ENCODE measurements at places on chromosomes 4 and X.

DNA sequence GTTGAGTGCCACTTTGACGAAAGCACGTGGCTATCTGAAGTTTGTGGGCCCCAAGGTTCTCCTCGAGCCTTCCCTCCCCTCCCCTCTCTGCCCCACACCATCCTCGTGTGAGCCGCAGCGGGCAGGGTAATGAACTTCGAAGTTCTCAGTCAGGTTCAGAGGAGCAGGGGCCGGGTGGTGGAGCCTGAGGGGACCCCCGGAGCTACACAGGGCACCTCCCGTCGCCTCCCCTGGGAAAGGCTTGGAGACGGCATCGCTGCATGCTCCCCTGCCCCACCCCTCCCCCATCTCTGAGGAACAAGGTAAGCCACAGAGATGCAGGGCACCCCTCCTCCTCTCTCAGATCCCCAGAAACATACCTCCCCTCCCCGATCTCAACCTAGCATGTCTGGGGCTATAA is 2.8 kb upstream of the NKX1-1 start:
- DNase-seq: no peak

DNA sequence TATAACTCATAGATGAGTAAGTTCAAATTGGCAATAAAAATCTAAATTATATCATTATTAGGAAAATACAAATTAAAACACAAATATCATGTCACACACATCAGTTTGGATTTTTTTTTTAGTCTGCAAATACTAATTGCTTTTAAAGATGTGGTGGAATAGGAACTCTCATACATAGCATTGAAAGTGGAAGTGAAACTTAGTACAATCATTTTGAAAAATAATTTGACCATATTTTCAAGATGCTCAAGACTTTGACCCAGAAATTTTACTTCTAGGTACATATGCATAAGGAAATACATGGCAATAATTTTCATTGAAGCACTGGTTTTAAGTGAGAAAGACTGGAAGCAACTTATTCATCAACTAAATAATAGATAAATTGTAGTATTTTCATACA is 147.5 kb upstream of the SMIM31 start:
- no peak for DNase-seq

DNA sequence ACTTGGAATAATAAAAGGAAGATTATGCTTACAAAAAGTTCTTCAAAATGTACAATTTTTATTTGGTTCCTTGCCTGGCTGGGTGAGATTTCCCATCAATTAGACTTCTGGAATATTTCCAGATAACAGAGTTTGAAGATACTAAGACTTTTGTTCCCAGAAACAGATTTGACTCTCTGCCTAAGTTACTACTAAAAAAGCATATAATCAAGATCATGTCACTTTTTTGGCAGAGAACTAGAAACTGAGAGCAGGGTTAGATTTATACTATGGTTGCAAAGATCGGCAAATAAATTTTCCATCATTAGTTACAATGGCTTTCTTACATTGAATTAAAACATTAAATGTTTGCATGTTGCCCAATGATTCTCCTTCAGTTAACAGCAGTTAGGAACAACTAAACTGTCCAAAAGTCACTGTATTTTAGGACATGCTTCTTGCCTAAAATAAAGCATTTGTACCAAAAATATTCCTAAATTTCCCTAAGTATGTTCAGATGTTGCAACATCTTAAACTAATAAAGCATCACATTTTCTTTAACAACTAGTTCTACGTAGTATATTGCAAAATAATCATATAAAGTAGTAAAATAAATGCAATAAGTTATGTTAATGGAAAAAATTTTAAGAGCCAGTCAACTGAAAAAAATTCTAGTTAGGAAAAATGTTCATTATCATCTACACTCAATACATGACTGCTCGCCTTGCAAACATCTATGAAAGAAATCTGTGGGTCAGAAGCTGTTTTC is 73.0 kb downstream of the SEC24D start:
- peak; percentile 65 for DNase-seq

GRCh38 chr4:67332627-67333026 is 212.7 kb downstream of the CENPC start:
- no peak for DNase-seq

DNA sequence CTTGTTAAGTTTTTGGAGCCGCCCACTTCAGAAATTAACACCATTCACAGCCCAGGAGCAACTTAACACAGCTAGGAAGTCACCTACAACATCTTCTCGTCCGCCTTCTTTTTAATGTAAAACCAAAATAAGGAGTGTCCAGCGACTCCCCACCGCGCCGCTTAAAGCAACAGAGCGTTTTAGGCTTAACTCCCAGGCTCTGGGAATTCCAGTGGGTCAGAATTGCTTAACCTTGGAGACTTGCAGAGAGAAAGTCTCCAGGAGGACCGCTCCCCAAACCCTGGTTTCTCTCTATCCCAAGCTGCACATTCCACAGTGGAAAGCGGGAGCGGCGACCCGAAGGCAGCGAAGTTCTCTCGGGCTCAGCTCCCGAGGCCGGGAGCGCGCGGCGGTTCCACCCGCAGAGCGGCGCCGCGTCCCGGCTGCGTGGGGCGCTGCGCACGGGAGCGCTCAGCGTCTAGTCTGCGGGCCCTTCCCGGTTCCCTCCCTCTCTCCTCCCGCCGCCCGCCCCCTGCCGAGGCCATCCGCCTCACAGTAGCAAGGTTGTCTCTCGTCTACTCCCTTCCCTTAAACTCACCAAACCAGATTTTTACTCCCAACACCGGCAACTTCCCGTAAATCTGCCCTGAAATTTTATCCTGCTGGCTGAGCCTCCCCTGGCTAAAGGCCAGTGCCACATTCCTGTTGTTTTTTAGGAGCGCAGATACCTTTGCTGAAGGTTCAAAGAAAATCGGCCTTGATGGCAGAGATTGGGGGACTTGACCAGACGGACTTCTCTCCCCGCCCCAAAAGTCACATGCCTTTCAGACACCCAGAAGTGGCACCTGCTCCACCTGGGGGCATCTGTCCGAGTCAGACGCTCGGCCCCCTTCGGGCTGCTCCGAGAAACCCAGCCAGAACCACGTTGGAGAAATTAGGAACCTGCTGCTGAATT is at the start of gene RBM47:
TSS of gene RBM47 (minus strand) at position 464 of the 934 bp plus-strand sequence. CDS start 190,971 bp downstream, outside the sequence.
- peak; percentile 86 for DNase-seq

GRCh38 chrX:12611471-12611870 is 179.7 kb upstream of the PRPS2 start:
- no peak for DNase-seq

GRCh38 chr4:87835197-87835596 is 2.4 kb downstream of the MEPE start:
- no peak for DNase-seq

GRCh38 chr4:71126719-71127118 is 133.3 kb downstream of the DCK start:
- DNase-seq: peak; percentile 56

DNA sequence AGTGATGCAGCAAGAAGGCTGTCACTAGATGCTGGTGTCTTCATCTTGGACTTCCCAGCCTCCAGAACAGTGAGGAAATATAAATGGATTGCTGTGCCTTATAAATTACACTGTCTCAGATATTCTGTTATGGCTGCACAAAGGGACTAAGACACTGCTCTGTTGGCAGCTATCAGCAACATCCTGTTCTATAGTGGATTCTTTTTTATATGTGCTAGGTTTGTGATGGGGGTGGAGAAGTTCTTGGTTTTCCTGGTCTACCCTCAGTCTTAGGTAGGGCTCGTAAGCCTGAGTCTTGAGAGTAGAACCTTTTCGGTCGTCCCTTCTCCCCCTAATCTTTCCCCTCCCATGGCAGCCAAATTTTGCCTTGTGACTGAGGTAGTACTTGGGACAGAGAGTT is 17.3 kb downstream of the STIM2 start:
- no peak for DNase-seq

DNA sequence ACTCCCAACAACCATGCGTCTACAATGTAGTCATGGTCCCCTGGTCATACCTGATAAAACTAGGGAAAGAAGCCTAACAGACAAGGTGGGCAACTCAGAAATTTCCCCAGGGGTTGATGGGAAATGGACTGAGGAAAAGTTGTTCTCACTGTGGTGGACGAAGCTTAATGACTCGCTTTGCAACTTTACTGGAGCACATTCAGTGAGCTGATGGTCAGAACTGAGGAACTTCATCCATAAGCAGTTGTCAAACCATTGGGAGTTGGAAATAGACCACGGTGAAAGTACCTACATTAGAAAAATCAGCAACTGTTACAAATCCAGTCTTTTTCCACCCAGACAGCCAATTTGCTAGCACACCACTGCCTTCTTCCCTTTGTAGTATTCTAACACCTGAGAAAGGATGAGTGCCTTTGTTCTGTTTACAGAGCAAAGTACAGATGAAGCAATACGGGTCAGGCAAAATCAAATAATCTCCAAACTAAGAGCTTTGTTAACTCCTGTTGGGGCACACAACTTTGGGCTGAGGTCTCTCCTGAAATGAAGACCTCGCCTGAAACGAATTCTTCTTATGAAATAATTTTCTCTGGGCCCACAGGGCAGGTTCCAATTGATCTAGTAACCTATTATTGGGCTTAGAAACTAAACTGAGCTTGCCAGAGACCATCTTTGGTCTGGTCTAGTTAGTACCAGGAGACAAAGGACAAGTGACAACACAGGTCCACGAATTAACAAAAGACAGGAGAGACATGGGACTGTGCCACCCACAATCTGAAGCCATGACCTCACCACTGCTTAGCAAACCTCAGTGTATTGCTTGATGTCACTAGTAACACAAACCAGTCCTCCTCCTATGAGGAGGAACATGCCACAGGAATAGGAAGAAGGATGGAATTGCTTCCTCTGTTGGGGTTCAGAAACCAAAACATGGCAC is 58.9 kb upstream of the NFKB1 start:
- DNase-seq: no peak

- no peak for DNase-seq
These were observed 172.9 kb downstream of the SPRY1 start for GRCh38 chr4:123569541-123569940.

DNA sequence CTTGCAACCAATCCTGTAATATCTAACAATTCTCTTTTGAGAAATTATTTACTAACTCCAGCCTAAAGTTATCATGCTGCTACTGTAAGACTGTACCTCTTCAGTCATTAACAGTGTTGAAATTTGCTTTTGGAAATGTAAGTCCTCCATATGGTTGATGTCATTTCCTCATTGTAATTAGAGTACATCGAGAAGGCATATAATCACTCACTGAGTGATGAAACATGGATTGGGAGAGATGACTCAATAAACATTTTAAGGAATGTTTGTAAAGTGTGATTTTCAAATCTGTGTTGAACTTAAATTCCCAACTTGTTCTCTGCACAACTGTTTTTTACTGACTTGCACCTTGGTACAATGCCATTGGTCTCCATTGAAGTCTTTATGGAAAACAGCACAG is 61.2 kb downstream of the HMGB2 start:
- peak; percentile 73 for DNase-seq

DNA sequence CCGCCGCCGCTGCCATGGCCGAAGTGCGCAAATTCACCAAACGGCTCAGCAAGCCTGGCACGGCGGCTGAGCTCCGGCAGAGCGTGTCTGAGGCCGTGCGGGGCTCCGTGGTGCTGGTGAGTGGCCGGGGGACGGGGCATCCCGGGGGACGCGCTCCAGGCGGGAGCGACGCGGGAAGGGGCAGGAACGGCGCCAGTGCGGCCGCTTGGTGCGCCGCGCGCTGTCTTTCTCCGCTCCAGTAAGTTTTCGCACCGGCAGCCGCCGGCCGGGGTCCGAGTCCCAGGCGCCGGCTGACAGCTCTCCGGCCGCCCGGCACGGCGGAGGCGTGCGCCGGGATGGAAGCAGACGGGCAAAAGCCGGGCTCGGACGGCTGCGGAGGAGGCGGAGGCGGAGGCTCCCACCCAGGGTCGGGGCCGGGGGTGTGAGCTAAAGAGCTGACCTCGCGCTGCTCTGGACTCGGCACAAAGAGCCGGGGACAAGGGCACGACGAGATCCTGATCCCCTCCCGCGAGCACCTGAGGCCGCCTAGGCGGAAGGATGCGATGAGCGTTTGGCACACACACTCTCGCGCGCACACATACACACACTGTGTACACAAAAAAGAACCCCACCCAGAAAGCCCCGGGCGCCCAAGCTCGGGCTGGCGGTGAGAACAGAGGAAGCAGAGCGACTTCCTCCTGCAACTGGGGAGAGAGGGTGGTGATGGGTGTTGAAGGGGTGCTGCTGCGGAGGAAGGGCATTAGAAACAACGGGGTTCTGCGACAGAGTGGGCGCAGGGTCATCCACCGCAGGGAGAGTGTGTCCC is 545 bp downstream of the DOCK11 start:
- DNase-seq: peak; percentile 50

Data from adipocyte (in vitro differentiated cells).